Calu3 (cell line): ENCODE measurements at places on chromosomes 1 and 21. TPM values are rescaled to one million over a fixed set of nuclear protein-coding genes. Genes with fewer than 3 reads are reported as not detected.
A peak's percentile ranks its signal among the peaks of the same experiment; 100 is the strongest.

- no peak for DNase-seq
Observed at GRCh38 chr1:204465546-204466415, 28.8 kb downstream of the PIK3C2B start.

GRCh38 chr21:27840262-27840661 is 873.4 kb upstream of the ADAMTS5 start:
- no peak for DNase-seq

DNA sequence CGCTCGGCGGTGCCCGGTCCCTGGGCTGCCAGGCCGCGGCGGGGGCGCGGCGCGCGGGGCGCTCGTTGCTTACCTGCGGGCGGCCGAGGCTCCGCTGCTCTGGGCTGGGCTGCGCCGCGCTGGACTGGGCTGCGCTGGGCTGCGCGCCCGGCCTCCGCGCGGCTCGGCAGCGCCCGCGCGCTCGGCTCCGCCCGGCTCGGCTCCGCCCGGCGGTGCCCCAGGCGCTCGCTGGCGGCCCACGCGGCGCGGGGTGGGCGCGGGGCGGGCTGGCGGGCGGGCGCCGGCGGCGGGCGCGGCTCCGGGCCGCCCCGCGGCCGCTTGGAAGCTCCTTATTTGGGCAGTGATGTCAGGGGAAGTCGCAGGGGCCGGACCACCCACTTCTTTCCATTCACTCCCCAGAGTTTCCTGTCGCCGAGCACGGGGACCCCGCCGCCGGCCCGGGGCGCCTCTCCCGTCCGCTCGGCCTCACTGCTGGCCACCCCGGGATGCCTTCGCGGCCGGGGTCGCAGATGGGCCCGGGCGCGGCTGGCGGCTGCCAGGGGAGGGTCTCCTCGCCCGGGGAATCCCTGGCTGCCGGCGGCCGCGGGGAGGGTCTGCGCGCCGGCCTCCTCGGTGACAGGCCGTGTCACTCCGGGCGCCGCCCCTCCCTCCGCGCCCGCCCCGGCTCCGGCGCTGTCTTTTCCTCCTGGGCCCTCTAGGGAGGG is 177.7 kb upstream of the EDN2 start:
- peak; percentile 64 for DNase-seq

Gene OR2AK2
- not detected in 2 replicates for total RNA-seq

Gene INSRR
- total RNA-seq: not detected in 2 replicates

Gene C4BPB
- total RNA-seq: 7.5 and 10.2 TPM in 2 replicates
